ENCODE measurements at places on chromosomes 5 and 9.

DNA sequence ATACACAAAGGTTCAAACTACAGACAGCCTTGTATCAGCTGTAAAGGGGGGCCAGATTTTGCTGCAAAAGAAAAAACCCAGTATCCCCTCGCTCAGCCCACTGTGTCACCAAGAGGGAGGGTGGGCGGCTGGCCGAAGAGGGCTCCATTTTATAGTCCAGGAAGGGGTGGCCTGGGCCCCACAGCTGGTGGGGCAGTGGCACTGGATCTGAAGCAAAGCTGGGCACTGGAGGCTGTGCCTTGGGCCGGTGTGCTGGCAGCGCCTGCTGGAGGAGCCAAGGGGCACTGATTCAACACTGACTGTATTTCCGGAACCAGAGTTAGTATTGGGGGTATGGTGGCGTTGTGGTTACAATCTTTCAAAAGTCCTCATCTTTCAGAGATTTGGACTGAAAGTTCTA, 9.1 kb downstream of the BRD3 start:
- no peak for DNase-seq

GRCh38 chr5:60365001-60365400, 335.0 kb downstream of the DEPDC1B start:
- no peak for DNase-seq

DNA sequence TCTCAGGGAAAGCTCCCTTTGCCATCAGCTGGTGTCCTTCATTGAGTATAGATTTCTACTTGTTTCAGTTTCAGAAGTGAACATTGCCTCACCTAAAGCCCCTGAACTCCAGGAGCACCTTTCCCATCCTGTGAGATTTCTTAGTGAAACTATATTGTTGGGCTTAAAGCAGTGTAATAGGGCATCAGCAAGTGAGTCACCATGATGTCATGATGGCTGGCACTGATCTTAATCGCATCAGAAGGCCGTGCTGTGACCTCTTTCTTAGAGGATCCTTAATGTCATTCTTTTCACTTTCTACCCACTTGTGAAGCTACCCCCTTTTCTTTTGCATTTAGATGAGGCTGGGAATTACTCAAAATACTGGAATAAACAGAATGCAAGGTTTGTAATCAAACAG, 401.3 kb downstream of the MTRR start:
- DNase-seq: no peak

- no peak for DNase-seq
Measured at GRCh38 chr5:74895906-74896305, 29.7 kb upstream of the FAM169A start.

GRCh38 chr9:69174616-69175463, 763 bp downstream of the TJP2 start:
- peak; percentile 68 for DNase-seq

DNA sequence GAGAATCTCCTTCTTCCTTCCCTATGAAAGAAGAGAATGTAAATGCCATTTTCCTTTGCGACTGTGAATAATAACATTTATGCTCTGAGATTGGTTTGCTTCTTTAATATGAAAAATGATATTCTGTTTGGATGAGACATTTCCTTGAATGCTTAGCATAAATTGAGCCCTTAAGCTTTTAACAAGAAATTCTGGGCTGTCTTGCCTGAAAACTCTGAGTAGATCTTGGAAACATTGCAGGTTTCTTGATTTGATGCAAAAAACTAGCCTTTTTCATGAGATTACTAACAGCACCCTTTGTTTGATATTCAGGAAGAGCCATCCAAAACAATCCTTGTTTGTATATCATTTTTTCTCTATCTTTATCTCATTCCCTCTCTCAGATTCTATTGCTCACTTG, 272.5 kb downstream of the TMEM38B start:
- no peak for DNase-seq

DNA sequence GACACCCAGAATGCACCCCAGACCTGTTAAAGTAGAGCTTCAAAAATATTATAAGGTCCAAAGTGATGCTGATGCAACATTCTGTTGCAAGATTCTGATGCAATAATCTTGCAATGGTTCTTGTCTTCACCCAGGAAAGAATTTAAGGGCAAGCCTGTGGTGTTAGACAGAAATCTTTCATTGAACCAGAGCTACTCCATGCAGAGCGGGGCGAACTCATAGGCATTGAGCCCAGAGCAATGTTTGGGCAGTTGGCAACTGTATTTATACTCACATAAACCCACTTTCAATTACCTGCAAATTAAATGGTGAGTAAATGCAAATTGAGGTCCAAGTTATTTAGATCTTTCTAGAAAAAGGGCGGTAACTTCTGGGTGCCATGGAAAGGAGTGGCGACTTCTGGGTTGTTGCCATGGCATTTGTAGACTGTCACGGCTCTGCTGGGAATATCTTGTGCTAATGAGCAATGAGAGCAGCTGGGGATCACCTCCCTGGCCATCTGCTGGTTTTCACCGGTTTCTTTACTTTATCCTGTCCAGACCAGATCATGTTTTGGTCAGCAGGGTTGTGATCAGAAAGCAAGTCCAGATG, 163.4 kb downstream of the ICE1 start:
- no peak for DNase-seq

GRCh38 chr9:93929231-93929630, 25.9 kb downstream of the BARX1 start:
- no peak for DNase-seq

GRCh38 chr5:180689071-180689694, 39.8 kb upstream of the FLT4 start:
- DNase-seq: peak; percentile 34

- peak; percentile 57 for DNase-seq
Measured at GRCh38 chr9:133683586-133684120, 47.5 kb downstream of the DBH start.

DNA sequence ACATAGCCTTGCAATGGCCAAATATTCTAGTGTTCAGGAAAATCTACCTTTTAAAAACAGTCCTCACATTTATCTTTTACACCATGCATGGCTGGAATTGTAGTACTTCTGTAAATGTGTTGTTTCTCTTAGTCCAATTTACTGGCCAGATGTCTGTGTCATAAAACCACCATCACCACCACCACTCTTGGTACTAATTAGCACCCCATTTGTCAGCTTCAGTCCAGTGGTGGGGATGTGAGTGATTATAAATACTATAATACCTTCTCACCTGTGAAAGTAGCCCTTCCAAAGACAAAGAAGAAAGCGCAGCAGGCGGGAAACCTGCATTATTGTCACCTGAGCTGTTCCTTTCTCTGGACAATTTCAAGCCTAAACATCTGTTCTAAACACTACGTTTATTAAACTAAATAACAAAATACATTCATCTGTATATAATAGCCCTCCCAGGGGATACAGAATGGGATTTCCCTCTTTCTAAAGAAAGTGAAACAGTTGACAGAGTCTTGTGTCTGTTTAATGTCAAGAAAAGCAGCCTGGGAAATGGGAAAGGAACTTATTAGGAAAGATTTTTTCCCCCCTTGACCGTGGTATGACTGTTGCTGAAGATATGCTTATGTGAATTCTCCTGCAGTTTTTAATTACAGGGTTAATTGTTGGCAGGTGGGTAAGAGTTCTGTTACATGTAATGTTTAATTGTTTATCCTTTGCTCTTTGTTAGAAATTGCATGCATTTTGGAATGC, 144.5 kb upstream of the NUDT12 start:
- no peak for DNase-seq

GRCh38 chr9:127555840-127556820, 55.9 kb upstream of the STXBP1 start:
- DNase-seq: peak; percentile 46

GRCh38 chr5:24644761-24645160, at the start of gene CDH10:
Gene CDH10, minus strand, starts transcription at chr5:24644978. Its CDS starts 51,488 bp downstream, at chr5:24593490.
- no peak for DNase-seq

DNA sequence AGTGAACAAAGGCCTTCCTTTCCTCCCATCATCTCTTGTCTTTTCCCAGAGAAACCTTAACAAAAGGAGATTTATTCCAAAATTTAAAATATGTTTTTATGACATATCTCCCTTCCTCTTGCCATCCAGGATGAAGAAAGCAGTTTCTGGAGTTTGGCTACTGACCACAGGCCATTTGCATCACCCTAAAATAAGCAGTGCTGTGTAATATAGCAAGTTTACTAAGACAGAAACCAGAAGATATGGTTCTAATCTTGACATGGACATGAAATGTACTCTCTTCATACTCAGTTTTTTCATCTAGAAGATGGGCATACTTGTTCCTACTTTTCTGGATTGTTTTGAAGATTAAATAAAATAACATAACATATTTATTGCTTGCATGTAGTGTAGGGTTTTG, 50.2 kb upstream of the ZFAND5 start:
- DNase-seq: no peak

DNA sequence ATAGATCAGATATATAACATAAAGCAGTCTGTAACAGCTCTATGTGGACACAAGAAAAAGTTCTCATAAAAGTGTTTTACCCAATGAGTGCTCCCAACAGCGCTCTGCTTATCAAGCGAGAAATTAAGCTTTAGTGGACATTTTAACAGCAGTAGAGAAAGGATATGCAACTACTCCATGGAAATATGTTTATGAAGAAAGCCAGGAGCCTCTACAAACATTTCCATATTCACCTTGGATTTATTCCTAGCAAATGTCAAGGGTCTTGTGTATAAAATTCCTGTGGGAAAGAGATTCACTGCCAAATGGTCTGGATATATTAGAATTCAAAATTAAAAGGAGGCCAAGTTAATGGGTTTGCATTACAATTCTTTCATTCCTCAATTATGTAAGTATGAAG, 66.5 kb downstream of the DTWD2 start:
- no peak for DNase-seq

DNA sequence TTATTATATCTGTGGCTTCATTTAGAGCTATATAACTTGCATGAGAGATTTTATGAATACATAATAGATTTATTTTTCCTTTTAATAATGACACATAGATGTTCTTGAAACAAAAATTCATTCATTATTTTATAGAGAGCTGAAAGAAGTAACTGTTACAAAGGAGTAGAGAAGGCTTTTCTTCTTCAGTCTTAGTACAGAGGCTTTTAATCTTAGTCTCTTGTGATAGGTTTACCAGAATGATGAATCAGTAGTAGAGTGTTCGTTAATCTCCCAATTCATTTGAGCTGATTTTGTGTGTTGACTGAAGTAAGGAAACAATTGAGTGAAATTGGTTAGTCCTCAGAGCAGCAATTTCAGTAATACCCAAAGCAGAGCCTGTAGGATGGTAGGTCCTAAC, 1284.1 kb upstream of the ACO1 start:
- DNase-seq: no peak

- no peak for DNase-seq
Measured at GRCh38 chr9:127721391-127721821, 5.5 kb downstream of the TTC16 start.

DNA sequence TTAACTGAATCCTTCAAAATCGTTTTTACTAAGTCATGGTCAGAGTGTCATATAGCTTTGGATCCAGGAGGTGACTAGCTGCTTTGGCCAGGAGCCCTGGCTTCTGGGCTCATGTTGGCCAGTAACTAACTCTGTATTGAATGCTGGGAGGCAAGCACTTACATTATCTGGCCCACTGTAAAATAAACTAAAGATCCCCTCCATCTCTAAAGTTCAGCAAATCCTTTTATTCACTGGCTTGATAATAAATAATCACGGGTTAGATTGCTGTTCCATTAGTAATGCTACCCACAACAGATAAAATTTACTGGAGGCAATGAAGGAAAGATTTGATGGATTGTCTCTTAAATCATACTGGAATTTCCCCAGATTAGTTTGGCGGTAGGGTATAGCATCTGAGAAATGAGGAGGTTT, 382.2 kb upstream of the TLE4 start:
- no peak for DNase-seq

DNA sequence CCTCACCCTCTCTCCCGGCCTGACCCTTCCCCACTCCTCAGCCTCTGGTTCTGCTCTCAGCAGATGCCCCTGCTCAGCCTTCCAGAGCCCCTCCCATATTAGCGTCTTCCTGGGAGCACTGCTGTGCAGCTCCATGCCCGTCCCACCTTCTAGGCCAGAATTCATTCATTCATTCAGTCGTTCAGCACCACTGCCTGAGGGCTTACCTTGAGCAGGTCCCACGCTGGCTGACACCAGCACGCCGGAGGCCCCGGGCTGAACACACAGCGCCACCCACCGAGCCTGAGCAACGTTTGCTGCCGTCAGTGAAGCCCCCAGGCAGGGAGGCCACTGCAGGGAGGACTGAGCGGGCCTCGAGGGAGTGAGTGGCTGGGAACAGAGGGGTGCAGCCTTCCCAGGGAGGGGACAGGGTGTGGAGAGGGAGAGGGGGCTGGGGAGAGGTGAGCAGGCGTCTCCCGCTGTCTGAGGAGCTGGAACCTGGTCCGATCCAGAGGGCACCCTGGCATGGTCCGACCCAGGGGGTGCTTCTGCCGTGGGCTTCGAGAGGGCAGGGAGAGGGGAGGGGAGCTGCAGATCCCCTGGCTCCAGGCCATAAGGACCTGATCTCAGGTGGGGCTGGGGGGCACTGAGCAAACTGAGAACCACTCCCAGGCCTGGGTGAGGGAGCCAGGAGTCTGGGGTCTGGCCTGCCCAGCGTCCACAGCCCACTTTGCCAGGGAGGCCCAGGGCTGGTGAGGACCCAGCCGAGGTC, 98.8 kb upstream of the RAPGEF1 start:
- no peak for DNase-seq

GRCh38 chr5:17157294-17157693, 60.1 kb upstream of the BASP1 start:
- no peak for DNase-seq

DNA sequence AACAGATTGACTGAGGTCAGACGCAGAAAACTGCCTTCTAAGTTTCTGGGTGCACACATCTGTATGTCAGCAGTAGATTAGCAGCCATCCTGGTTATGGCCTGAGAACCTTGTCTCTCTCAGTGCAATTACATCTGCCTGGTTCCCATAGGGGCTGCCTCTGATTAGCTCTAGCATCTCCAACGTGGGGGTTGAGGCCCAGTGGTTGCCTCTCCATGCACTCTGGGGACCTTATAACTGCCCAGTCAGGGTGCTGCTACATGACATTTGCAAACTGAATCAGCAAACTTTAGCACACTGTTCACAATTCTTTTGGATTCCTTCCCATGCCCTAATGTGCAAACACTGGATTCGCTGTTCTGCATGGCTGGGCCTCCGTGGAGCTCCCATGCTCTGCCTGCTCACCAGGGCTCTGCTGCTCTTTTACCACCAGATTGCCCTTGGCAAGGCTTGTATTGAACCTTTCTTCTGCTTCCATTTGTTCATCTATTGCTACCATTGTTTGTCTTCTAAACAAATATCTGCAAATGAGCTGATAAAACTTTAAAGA, 36.2 kb downstream of the SNX18 start:
- DNase-seq: no peak

GRCh38 chr9:92008041-92008440, 58.0 kb upstream of the ROR2 start:
- no peak for DNase-seq

Measured in stimulated activated CD4-positive, alpha-beta T cell treated with anti-CD3 and anti-CD28 coated beads, Interleukin-2, amount 100 ng/mL, for 24 hours (primary cell).